ENCODE measurements at places on chromosomes 5 and 9.

DNA sequence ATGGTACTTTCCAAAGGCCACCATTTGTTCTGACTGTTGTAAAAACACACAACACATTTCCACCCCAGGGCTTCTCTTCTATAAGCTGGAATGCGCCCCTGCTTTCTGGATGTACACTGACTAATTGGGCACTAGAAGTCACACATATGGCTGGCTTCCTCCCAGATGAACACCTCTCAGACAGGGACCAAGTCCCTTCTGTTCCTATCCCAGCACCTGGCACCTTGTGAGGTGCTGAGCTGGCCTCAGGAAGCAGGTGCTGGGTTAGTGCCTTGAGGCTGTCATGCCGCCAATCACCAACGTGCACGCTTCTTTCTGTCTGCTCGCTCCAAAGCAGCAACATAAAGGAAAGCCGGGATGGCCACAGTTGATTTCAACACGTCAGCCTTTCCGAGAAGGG is 93.2 kb downstream of the FSTL4 start:
- DNase-seq, result no peak

GRCh38 chr5:57370376-57370775 is 112.2 kb downstream of the ACTBL2 start:
- no peak for DNase-seq

- DNase-seq, result no peak
Measured at GRCh38 chr5:149423794-149424268, 44.7 kb upstream of the IL17B start.

DNA sequence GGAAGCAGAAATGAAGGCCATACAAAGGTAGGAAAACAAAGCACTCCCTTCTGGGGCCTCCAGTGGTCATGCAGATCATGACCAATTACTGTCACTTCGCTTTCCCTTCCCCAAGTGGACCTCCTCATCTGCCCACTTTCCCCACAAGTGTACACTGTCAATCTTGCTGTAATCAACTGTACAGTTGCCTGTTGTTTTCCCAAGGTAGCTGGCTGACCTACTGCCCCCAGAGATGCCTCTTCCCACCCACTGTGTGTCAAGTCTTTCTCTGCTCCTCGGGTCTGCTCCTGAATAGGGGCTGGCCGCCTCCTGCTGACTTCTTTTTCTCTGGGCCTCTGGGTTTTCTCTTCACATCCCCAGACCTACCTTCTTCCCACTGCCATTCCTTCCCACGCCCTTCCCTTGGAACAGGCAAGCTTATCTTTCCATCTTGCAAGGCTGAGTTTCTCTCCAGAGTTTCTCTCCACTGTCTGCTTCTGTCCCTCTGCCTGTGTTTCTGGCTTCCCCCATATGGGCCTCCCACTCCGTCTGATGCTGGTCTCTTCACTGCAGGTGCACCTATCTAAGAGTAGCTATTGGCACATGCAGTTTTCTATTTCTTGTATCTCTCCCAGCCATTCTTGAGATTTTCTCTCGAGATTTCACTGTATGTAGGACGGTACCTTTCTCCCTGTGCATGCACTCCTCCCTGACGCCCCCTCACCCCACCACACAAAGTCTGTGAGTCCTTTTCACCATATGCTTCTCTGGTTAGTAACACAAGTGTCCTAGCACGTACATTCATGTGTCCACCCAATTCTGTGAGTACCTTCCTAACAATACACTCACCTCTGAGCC is 2.4 kb downstream of the ELL2 start:
- DNase-seq, result peak; percentile 11

DNA sequence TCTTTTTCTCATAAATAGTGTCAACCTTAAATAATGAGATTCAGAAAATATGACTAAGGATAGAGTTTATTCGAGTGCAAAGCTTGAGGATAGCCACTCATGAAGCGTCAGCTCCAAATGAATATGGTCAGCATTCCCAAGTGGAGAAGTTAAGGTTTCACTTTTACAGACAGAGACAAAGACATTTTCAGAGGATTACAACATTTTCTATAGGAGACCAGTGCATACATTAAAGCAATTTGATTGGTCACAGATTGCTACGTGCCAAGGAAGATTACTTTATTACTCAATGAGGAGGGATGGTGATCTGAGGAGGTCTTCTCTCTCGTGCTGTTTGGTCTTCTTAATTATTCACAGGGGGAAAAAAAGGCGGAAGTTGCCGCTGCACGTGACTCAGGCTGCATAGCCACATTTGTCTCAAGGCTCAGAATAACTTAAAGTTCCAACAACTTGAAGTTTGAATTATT is 60.1 kb upstream of the SPATA31C2 start:
- no peak for DNase-seq

- peak; percentile 56 for DNase-seq
Measured at GRCh38 chr9:136052472-136052880, 42.6 kb downstream of the NACC2 start.

GRCh38 chr9:71498691-71499090 is 269.6 kb downstream of the CEMIP2 start:
- no peak for DNase-seq

Measured in SW480 (cell line).